CD4-positive, alpha-beta T cell (primary cell): ENCODE measurements at places on chromosomes 11 and 22.

GRCh38 chr22:46224044-46224897 lies 25.8 kb downstream of the CDPF1 start:
- no peak for DNase-seq

GRCh38 chr11:112167145-112167544 lies at the start of gene TEX12:
Gene TEX12 (plus strand): TSS chr11:112167372. CDS start chr11:112169269, 1,897 bp downstream.
- DNase-seq = no peak

- no peak for DNase-seq
These were observed 112.3 kb upstream of the GRK3 start for GRCh38 chr22:25452116-25452700.

DNA sequence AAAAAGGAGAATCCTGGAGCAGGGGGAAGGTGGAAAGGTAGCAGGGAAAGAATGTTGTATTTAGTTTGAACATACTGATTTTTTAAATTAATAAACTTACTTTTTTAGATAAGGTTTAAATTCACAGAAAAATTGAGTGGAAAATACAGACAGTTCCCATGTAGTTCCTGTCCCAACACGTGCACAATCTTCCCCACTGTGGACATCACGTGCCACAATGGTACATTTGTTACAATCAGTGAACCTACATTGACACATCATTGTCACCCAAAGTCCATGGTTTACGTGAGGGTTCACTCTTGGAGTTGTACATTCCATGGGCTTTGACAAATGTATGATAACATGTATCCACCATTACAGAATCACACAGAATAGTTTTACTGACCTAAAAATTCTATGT lies 10.5 kb upstream of the PICALM start:
- DNase-seq = no peak

- no peak for DNase-seq
These were observed 8.8 kb downstream of the CRY2 start for GRCh38 chr11:45856044-45856468.

- no peak for DNase-seq
These were observed 174.7 kb upstream of the CADM1 start for GRCh38 chr11:115678942-115679341.

DNA sequence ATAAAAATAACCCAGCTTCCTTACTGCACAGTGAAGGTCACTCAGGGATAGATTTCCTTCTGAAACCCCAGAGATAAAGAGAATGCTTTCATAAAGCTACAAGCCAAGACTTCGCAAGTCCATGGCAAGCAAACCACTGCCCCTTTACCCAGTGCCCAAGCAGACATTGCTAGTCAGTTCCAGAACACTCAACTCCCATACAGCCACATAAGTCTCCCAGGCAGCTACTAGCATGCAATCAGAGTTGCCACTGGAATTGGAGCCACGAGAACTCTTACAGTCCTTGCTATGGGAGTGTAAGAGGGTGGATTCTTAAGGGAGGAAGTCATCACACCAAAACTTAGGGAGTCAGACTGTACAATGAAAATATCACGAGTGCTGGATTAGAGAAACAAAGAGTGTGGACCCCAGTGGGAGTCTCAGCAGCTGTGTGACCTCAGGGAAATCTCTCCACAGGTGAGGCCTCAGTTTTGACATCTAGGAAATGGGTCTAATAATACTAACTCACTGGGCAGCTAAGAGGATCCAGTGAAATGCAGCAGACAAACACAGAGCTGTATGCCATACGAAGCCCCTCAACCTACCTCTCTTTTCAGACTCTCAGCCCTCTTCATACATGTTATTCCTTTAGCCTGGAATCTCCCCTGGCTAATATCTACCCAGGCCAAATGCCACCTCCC lies 526.6 kb downstream of the MN1 start:
- DNase-seq = no peak

GRCh38 chr11:59271247-59271755 lies 58.6 kb upstream of the MPEG1 start:
- no peak for DNase-seq

GRCh38 chr22:29479417-29480261 lies at the start of gene NEFH:
Gene NEFH (plus strand): TSS chr22:29480218. CDS start chr22:29480263, 45 bp downstream.
- DNase-seq = no peak
